Right atrium auricular region (tissue), 2 donors: ENCODE measurements at places on chromosomes 1 and 21. TPM values are rescaled to one million over a fixed set of nuclear protein-coding genes. Genes with fewer than 3 reads are reported as not detected.

DNA sequence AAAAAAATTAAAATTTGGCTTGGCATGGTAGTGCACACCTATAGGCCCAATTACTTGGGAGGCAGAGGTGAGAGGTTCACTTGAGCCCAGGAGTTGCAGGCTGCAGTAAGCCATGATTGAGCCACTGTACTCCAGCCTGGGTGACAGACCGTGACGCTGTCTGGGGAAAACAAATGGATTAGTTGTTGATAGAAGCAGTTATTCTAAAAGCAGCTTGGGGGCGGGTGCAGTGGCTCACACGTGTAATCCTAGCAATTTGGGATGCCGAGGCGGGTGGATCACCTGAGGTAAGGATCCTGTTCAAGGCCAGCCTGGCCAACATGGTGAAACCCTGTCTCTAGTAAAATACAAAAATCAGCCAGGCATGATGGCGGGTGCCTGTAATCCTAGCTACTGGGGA lies 40.3 kb downstream of the KIF1B start:
- H3K36me3 ChIP-seq: no peaks in the 10 kb centered on the region
- H3K27me3 ChIP-seq: no peaks in the 10 kb centered on the region
- peaks cover 39% of the 10 kb centered on the region for H3K4me1 ChIP-seq
- no peak overlapping the region for H3K27ac ChIP-seq
- DNase-seq: no peak

DNA sequence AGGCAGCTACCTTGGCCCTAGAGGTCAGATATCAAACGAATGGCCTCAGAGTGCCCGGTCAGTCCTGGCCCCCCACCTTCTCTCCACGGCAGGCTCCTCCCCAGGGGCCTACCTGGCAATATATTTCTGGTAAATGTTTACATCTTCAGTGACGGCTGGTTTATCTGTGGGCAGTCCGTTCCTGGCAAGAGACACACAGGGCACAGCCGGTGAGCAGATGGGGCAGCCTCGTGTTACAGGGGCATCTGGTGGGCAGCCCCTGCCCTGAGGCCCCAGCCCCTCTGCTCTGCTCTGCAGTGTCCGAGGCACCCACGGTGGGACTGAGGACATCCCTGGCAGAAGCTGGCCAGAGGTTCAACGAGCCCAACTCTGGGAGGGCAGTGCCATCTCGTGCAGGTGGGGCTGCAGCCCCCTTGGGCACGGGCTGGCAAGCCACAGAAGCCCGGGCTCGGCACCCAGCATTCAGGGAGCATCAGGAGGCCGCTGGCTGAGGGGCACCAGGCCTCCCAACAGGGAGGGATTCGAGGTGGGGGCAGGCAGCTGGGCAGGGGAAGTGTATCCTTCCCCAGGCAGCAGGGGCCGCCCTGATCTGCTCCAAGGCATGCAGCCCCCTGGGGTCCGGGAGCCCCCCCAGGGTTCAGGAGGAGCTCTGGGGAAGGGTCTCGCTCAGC lies 137.9 kb downstream of the CASZ1 start:
- H3K4me3 ChIP-seq: no peak overlapping the region
- H3K36me3 ChIP-seq: peaks cover 36% of the 10 kb centered on the region

- H3K27me3 ChIP-seq: no peaks in the 10 kb centered on the region
- H3K27ac ChIP-seq: no peak overlapping the region
- no peak for DNase-seq
- peaks cover 30% of the 10 kb centered on the region for H3K4me1 ChIP-seq
These were observed 348.7 kb downstream of the HLX start for GRCh38 chr1:221227872-221228337.

Gene PAQR6
- not detected for total RNA-seq

GRCh38 chr1:35702508-35702907 lies 16.2 kb downstream of the C1orf216 start:
- no peak overlapping the region for H3K27ac ChIP-seq
- no peak for DNase-seq
- peaks cover 12% of the 10 kb centered on the region for H3K27me3 ChIP-seq
- H3K4me3 ChIP-seq: no peak overlapping the region

DNA sequence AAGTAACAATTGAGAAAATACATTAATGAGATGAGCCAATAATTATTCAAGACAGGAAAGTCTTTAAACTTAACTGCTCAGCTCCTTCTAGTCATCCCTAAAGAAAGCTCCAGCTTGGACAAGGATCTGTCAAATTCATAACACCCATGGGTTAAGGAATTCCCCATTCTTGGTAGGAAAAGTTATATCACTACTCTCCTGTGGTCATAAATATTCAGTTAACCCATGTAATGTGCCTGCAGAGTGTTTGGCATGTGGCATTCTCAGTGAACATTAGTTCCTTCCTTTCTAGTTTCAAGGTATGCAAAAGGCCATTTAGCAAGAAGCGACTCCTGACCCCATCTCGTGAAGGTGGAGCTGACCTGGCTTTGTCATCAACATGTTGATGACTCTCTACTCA lies 76.7 kb upstream of the VCAM1 start:
- H3K4me3 ChIP-seq: no peak overlapping the region
- H3K36me3 ChIP-seq: no peaks in the 10 kb centered on the region
- no peak for DNase-seq
- no peak overlapping the region for H3K27ac ChIP-seq

Gene CHD5
- total RNA-seq: 0.07 TPM

GRCh38 chr1:51927029-51927428 lies 48.5 kb upstream of the NRDC start:
- no peak overlapping the region for H3K4me3 ChIP-seq
- H3K36me3 ChIP-seq: no peaks in the 10 kb centered on the region
- H3K4me1 ChIP-seq: no peaks in the 10 kb centered on the region
- no peak overlapping the region for H3K27ac ChIP-seq
- no peaks in the 10 kb centered on the region for H3K27me3 ChIP-seq

- no peak overlapping the region for H3K4me3 ChIP-seq
- no peaks in the 10 kb centered on the region for H3K4me1 ChIP-seq
- H3K27ac ChIP-seq: no peak overlapping the region
- no peaks in the 10 kb centered on the region for H3K36me3 ChIP-seq
- no peaks in the 10 kb centered on the region for H3K27me3 ChIP-seq
- DNase-seq: no peak
These were observed 411.0 kb downstream of the CAMTA1 start for GRCh38 chr1:7196036-7196911.

GRCh38 chr1:171981303-171981702 lies 140.0 kb downstream of the DNM3 start:
- H3K4me3 ChIP-seq: no peak overlapping the region
- no peaks in the 10 kb centered on the region for H3K27me3 ChIP-seq
- H3K4me1 ChIP-seq: no peaks in the 10 kb centered on the region
- no peaks in the 10 kb centered on the region for H3K36me3 ChIP-seq
- DNase-seq: no peak

Gene CLCA4
- not detected for total RNA-seq

Gene TMOD4
- total RNA-seq: not detected

Gene CTSS
- 33.2 TPM for total RNA-seq

- peak overlapping the region; percentile 34 for H3K4me3 ChIP-seq
- peak overlapping the region; percentile 99 for H3K27ac ChIP-seq
- DNase-seq: no peak
- peaks cover 22% of the 10 kb centered on the region for H3K4me1 ChIP-seq
These were observed 10.5 kb upstream of the SPEN start for GRCh38 chr1:15836772-15837669.

GRCh38 chr1:103197216-103197615 lies 88.9 kb upstream of the COL11A1 start:
- H3K4me3 ChIP-seq: no peak overlapping the region
- H3K27me3 ChIP-seq: no peaks in the 10 kb centered on the region
- no peaks in the 10 kb centered on the region for H3K36me3 ChIP-seq
- H3K27ac ChIP-seq: no peak overlapping the region
- H3K4me1 ChIP-seq: no peaks in the 10 kb centered on the region
- DNase-seq: no peak

DNA sequence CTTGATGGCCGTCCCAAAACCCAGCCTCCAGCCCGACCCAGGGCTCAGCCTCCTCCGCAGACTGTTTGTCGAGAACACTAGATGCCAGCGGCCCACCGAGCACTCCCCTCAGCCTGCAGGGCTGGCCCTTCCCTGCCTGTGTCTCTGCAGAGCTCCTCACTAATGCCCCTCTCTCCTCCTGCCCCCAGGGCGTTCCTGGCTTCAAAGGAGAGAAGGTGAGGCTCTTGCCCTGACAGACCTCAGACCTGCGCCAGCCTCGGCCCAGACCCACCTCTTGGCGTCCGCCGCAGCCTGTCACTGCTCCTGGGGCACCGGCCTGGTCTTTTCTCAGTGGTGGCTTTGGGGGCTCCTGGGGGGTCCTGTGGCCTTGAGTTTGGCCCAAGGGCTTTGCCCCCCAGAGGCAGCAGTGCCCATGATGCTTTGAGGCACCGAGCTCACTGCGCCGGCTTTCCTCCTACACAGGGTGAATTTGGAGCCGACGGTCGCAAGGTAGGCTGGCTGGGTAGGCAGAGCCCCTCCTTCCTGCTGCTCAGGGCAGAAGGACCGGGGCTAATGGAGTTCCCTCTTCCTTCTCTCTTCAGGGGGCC lies 18.4 kb downstream of the COL6A2 start:
- H3K36me3 ChIP-seq: peaks cover 95% of the 10 kb centered on the region
- DNase-seq: peak; percentile 50
- no peak overlapping the region for H3K27ac ChIP-seq

Gene GIPC2
- total RNA-seq: 2.3 TPM

DNA sequence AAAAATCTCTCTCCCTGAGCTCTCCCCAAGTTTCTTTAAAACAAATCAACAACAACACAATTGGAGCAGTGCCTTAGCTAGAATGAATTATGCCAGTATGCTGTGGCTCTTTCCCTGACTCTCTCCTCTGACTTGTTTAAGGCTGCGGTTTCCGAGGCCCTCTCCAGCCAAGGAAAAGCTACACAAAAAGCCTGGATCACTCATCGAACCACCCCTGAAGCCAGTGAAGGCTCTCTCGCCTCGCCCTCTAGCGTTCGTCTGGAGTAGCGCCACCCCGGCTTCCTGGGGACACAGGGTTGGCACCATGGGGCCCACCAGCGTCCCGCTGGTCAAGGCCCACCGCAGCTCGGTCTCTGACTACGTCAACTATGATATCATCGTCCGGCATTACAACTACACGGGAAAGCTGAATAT lies 1.9 kb downstream of the S1PR1 start:
- peaks cover 31% of the 10 kb centered on the region for H3K36me3 ChIP-seq
- DNase-seq: peak; percentile 92
- H3K27me3 ChIP-seq: no peaks in the 10 kb centered on the region
- peak overlapping the region; percentile 75 for H3K4me3 ChIP-seq

GRCh38 chr1:55571767-55572166 lies 356.6 kb upstream of the USP24 start:
- DNase-seq: no peak
- H3K4me3 ChIP-seq: no peak overlapping the region
- no peaks in the 10 kb centered on the region for H3K4me1 ChIP-seq
- H3K27me3 ChIP-seq: no peaks in the 10 kb centered on the region

Gene FMO1
- 0.47 TPM for total RNA-seq

- no peak for DNase-seq
- no peaks in the 10 kb centered on the region for H3K4me1 ChIP-seq
- H3K36me3 ChIP-seq: no peaks in the 10 kb centered on the region
- H3K27ac ChIP-seq: no peak overlapping the region
These were observed 7.8 kb downstream of the ITLN1 start for GRCh38 chr1:160877221-160877620.

DNA sequence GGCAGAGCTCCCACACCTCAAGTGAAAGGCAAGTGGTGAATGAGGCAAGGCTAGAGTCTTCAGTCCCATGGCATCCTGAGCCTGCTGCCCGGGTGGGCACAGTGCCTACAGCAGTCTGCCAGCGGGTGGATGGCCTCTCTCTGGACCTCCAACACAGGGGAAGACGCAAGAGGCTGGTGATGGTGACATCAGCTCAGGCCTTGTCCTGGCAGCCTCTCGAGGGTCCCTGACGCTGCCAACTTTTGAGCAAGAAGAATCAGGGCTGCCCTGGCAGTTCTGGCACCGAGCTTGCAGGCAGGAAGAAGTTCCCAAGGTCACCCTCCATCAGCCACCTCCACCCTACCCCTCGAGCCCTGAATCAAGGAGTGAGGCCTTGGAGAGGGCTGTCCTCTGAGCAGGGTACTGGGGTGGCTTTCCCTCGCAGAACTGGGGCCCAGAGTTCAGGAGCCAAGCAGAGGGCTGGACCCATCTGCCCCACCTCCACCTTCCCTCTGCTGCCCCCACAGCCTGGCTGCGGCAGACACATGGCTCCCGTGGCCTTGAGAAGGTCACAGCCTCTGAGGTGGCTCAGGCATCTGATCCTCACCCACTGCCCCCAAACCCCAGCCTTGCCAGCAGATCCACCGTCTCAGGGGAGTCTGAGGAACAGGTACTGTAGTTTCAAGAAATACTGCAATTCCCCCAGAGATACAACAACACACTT lies 5.8 kb downstream of the RAP1GAP start:
- H3K27ac ChIP-seq: peak overlapping the region; percentile 65
- H3K27me3 ChIP-seq: peaks cover 3% of the 10 kb centered on the region
- H3K4me1 ChIP-seq: no peaks in the 10 kb centered on the region
- no peak overlapping the region for H3K4me3 ChIP-seq

Gene CR1
- 0.59 TPM for total RNA-seq

Gene TAF1A
- 1.3 TPM for total RNA-seq

GRCh38 chr1:223717695-223718363 lies 5.5 kb downstream of the CAPN2 start:
- peaks cover 33% of the 10 kb centered on the region for H3K36me3 ChIP-seq
- H3K4me1 ChIP-seq: peaks cover 50% of the 10 kb centered on the region
- no peaks in the 10 kb centered on the region for H3K27me3 ChIP-seq
- H3K4me3 ChIP-seq: no peak overlapping the region
- no peak overlapping the region for H3K27ac ChIP-seq
- DNase-seq: no peak

DNA sequence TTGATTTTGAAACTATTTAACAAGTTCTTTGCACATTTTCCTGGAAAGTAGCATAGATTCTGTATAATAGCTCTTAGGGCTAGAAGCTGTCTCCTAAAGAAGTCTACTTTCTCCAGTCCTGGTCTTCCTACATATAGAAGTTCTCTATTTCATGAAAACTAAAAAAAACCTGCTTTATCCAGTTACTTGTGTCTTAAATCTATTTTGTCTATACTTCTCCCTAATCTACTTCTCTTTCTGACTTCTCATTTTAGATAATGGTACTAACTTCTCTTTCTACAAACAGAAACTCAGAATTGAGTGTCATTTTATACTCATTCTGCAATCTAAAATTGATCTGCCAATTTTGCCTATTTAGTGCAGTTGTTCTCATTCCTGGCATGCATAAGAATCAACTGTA lies 28.7 kb downstream of the PDE4B start:
- no peak overlapping the region for H3K4me3 ChIP-seq
- H3K27ac ChIP-seq: no peak overlapping the region
- H3K36me3 ChIP-seq: no peaks in the 10 kb centered on the region
- H3K27me3 ChIP-seq: no peaks in the 10 kb centered on the region

- H3K36me3 ChIP-seq: no peaks in the 10 kb centered on the region
- H3K27me3 ChIP-seq: no peaks in the 10 kb centered on the region
- no peak overlapping the region for H3K4me3 ChIP-seq
- no peak for DNase-seq
- H3K27ac ChIP-seq: peak overlapping the region; percentile 69
These were observed 64.5 kb upstream of the SLC44A3 start for GRCh38 chr1:94755675-94756074.
